RWPE1 (cell line): ENCODE measurements at places on chromosomes 12 and 14.

DNA sequence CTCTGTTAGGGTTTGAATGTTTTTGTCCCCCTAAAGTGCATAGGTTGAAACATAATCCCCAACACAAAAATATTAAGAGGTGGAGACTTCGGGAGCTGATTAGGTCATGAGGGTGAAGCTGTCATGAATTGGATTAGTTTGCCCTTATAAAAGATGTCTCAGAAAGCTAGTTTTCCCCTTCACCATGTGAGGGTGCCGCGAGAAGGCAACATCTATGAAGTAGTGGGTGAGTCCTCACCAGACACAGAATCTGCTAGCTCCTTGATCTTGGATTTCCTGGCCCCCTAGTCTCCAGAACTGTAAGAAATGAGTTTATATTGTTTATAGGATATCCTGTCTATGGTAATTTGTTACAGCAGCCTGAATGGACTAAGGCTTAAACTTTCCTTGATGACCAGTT, 301.5 kb upstream of the ATP2B1 start:
- DNase-seq = no peak

DNA sequence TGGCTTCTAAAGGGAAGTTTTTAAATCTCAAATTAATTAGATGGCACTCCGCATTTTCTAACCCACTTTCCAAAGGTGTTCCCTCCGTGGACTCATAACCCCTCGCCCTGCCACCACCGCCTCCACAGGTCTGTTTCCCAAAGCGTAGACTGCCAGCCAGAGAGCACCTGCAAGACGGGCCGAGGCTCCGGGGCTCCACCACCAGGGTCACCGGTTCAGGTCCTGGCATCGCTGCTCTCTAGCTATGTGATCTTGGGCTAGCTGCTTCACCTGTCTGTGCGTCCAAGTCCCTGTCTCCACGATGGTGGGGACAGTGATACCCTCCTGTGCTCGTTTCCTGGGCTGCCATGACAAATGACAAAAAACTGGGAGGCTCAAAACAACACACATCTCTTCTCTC, 11.5 kb downstream of the RIMBP2 start:
- DNase-seq = no peak

- DNase-seq = no peak
Observed at GRCh38 chr12:124632519-124632984, 65.1 kb upstream of the NCOR2 start.

- no peak for DNase-seq
Observed at GRCh38 chr12:2356601-2357125, 303.9 kb downstream of the CACNA1C start.

DNA sequence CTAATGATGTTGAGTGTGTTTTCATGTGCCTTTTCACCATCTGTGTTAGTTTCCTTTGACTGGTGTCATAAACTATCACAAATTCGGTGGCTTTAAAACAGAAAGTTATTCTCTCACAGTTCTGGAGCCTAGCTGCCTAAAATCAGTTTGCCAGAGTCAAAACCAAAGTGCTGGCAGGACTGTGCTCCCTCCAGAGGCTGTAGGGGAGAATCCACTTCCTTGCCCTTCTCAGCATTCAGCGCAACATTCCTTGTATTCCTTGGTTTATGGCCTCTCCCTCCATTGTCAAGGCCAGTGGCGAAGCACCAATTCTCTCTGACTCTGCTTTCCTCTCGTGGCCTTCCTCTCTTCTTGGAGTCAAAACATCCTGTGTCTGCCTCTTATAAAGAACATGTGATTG, 174.2 kb upstream of the PDE3A start:
- DNase-seq = no peak

- DNase-seq = peak; percentile 80
Observed at GRCh38 chr14:61750708-61751474, 11.3 kb upstream of the SNAPC1 start.

DNA sequence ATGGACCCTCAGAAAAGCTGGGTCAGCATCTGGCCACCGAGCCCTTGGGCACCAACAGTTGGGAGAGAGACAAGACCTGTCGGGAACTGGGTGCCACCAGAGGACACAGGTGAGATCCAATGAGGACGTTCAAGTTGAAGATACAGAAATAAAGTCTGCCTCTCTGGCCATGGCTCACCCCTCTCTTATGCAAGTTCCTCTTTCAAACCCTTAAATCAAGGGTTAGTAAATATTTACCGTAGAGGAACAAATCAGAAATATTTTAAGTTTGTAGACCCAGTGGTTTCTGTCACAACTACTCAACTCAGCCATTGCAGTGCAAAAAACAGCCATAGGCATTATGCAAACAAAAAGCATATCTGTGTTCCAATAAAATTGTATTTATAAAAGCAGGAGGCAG, 76.5 kb upstream of the HSPB8 start:
- DNase-seq = no peak

DNA sequence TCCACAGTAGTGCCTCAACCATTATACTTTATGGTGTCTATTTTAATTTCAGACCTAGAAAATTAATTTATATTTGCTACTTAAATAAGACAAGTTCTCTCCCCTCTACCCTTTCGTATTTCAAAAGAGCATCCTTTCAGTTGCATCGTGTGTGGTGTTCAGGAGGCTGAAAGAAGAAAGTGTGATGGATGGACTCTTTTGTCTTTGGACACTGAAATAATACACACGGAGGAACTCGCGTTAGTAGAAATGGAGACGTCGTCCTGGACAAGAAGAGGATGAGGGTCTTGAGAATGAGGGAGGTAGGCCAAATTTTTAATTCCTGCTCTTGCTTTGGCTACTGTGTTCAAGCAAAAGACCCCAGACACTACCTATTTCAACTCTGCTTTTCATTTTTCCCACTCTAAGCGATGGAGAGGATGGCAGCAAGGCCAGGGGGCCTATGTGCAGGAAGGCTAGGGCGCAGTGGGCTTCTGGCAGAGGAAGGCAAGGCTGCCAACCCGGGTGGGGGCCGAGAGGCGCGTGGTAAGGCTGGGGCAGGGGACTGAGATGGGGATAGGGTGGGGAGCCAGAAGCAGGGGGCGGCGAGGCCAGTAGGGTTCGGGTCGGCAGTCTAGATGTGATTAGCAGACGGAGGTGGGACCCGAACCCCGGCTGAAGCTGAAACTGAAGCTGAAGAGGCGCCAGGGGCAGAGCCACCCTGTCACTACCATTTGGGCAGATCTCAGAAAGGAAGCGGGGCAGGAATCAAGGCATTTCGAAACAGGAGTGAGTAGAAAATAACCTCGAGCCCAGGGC, 722 bp downstream of the TMED8 start:
- no peak for DNase-seq

GRCh38 chr14:104339829-104340228, 201.4 kb downstream of the KIF26A start:
- DNase-seq = no peak

DNA sequence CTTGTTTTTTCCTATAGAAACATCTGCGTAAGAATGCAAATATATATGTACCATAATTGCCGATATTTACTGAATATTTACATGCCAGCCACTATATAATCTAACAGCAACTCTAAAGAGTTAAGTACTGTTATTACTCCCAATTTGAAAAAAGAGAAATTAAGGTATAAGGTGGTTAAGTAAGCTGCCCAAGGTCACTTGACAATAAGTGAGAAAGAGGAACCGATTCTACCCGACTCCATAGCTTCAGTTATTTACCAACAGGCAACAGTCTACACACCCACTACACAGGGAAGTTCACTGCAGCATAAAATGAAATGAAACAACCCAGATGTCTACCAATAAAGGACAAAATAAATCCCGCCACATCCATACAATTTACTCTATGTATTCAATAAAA, 1.1 kb downstream of the MIS18BP1 start:
- DNase-seq = peak; percentile 17

GRCh38 chr12:71567537-71567936, 96.1 kb downstream of the ZFC3H1 start:
- no peak for DNase-seq

DNA sequence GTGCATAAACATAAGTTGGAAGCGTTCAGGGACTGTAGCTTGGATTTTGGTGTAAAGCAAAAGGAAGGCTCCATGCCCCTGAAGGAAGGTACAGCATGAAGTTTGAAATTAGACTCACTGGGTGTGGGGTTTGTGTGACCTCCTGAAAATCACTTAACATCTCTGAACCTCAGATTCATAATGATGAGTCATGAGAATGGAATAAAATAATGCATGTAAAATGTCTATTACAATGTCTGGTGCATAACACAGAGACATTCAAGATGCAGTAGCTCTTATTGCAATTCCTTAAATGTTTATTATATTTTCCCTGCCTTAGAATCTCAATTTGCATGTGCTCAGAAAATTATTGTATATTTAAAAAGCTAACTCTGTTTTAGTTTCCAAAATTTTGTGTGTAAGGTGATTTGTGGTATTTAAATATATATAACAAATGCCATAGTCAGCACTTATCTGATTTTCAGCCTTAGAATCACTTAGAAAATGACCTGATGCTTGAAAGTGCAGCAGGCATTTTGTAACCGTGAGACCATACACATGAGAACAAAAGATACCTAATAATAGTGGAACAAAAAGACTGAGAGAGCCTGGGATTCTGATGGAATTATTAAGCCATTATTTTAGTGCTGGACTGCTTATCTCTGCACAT, 66.3 kb downstream of the E2F7 start:
- DNase-seq = no peak

DNA sequence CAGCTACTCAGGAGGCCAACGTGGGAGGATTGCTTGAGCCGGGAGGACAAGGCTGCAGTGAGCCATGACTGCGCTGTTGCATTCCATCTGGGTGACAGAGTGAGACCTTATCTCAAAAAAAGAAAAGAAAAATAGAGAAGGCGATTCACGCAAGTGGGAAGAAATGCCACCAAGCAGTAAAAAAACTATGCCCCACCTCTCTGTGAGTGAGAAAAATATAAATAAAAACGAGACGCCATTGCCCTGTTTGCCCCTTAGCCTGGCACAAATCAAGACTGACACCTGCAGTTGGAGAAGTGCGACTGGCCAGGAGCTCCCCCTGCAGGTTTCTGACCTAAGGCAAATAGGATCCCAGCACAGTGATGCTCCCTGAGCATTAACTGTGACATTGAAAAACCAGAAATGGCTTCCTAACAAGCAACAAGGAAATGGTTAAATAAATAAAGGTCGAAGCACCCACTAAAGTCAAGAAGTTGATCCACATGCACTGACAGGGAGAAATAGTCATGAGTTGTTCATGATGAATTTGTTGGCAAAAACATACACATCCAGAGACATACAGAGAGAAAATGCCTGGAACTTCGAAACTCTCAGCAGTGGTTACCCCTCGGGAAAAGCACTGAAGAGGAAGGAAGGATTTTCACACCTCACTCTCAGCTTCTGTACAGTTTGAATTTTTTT, 21.1 kb downstream of the GSC start:
- DNase-seq = peak; percentile 50

DNA sequence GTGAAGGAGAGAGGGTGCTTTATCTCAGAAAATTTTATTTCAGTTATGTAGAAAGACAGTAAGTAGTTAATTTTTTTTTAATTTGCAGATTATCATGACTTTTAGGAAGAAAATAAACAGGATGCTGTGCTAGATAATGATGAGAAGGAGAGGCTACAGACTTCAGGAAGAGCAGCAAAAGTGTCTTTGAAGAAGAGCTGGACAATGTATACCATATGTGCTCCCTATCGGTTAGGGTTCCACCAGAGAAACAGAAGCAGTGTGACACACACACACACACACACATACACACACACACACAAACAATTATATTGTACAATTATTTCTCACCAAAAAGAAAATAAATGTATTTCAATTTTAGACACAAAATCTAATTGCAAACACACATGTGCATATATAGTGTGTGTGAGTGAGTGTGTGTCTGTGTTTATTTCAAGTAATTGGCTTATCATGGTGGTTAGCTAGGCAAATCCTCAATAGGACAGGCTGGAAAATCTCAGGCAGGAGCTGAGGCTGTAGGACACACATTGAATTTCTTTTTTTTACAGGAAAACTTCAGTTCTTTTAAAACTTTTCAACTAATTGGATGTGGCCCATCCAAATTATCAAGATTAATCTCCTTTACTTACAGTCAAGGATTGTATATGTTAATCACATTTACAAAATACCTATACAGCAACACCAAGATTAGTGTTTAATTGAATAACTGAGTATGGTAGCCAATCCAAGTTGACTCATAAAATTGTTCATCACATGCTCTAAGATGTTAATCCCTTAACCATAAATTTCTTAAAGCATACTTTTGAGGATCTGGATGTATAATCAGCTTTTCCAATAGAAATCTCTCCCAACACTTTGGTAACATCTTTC, 235.8 kb upstream of the DCN start:
- DNase-seq = no peak

DNA sequence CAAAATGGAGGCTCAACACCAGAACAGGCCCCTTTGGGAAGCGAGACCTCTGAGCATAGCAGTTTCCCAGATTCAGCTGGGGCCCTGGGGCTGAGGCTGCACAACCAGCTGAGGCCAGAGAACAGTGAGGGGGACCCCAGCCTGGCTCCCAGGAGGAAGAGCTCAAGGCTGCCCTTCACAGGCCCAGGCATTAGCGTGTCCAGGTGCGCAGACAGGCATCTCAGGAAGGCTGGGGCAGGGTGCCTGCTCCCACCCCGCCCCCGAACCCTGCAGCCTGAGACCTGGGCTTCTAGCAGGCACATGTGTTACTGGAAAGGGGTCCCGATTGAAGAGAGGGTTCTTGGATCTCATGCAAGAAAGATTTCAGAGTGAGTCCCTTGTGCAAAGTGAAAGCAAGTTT, 27.2 kb downstream of the CALM1 start:
- DNase-seq = no peak

GRCh38 chr12:111777345-111778045, 10.8 kb downstream of the ALDH2 start:
- no peak for DNase-seq

GRCh38 chr14:26730929-26731618, 133.2 kb upstream of the NOVA1 start:
- peak; percentile 3 for DNase-seq

- DNase-seq = peak; percentile 49
Observed at GRCh38 chr14:72420749-72421474, 473.0 kb downstream of the DPF3 start.

DNA sequence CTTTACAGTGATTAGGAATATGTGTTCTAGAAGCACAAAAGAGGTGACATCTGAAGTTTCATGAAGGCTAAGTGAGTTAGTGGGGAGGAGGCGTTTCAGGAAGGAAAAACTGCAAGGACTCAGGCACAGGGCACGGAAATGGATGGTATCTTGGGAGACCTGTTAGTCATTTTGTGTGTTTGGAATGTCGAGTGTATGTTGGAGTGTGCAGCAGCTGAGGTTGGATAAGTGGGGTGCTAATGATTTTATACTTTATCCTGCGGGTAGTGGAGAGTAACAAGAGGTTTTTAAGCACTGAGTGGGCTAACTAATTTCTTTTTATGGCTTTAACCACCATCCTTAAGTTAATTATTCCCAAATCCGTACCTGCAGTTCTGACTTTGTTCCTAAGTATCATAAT, 571.5 kb upstream of the FBXO33 start:
- no peak for DNase-seq

DNA sequence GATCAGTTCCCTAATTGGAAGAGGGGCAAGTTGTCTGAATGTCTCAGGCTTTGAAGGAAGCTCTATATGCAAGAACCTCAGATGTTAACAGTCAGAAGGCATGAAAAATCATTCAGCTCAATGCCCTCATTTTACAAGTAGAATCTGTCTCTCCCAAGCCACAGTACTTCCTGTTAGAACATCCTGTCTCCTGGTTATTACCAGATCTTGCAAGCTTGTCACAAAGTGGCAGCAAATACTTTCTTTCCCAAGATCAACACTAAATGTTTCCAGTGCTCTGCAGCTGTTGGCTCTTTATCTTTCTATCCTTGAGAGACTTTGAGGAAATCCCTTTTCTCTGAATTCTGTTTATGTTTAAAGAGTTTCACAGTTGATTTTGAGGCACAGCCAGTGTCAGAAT, 235.5 kb downstream of the AKAP6 start:
- no peak for DNase-seq

- DNase-seq = no peak
Observed at GRCh38 chr14:105487986-105488777, 1.5 kb downstream of the CRIP1 start.
